ENCODE measurements at places on chromosomes 16 and 17. TPM values are rescaled to one million over a fixed set of nuclear protein-coding genes. Genes with fewer than 3 reads are reported as not detected.

DNA sequence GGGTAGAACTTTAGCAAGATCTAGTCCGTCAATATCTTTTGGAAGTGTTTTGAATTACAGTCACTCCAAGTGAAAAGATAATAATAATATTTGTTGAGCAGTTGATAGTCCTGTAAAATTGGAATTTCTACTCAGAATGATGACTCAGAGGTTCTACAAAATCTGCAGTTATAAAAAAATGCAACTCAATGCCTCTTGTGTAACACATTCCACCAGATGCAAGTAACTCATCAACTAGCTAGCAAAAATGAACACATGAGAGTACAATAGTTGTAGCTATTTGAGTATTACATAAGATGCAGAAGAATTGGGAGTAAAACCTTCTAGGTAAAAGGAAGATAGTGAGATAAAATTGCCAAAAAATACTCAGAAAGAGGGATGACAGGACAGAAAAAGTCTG lies 177.2 kb downstream of the CDH8 start:
- no peaks in the 10 kb centered on the region for H3K4me1 ChIP-seq
- no peak overlapping the region for H3K27ac ChIP-seq
- H3K27me3 ChIP-seq, result no peaks in the 10 kb centered on the region
- no peak overlapping the region for H3K4me3 ChIP-seq

GRCh38 chr17:72199256-72199655 lies 78.4 kb downstream of the SOX9 start:
- no peaks in the 10 kb centered on the region for H3K36me3 ChIP-seq
- H3K4me1 ChIP-seq, result no peaks in the 10 kb centered on the region
- no peak for DNase-seq
- H3K27me3 ChIP-seq, result no peaks in the 10 kb centered on the region

DNA sequence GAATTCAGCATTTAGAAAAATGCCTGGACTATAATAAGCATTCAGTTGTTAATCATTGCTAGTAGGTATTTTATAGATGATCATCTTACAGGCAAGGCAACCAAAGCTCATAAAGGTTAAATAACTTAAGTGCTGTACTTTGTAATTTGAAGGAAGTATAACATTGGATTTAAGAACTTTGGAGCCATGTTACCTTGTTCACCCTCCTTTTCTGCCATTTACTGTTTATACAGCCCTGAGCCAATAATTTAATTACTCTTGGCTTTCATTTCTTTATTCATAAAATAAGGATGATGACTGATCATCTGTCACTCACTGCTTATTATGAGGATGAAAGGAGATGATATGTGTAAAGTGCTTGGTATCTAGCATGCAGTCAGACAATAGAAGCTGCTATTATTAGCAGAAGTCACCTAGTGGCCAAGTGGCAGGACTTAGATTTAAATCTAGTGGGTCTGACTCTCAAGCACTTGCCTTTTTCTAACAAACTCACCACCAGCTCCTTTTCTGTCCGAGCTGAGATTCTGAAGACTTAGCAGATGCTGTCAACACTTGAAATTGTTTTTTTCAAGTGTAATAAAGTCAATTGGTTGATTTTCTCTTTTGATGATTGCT lies 18.3 kb upstream of the DDX52 start:
- no peak overlapping the region for H3K4me3 ChIP-seq
- H3K27ac ChIP-seq, result no peak overlapping the region
- H3K36me3 ChIP-seq, result no peaks in the 10 kb centered on the region
- no peaks in the 10 kb centered on the region for H3K27me3 ChIP-seq
- H3K4me1 ChIP-seq, result no peaks in the 10 kb centered on the region
- DNase-seq, result no peak

- no peaks in the 10 kb centered on the region for H3K27me3 ChIP-seq
- no peak overlapping the region for H3K27ac ChIP-seq
- no peak for DNase-seq
These were observed 2.9 kb upstream of the KIFC3 start for GRCh38 chr16:57805176-57805575.

DNA sequence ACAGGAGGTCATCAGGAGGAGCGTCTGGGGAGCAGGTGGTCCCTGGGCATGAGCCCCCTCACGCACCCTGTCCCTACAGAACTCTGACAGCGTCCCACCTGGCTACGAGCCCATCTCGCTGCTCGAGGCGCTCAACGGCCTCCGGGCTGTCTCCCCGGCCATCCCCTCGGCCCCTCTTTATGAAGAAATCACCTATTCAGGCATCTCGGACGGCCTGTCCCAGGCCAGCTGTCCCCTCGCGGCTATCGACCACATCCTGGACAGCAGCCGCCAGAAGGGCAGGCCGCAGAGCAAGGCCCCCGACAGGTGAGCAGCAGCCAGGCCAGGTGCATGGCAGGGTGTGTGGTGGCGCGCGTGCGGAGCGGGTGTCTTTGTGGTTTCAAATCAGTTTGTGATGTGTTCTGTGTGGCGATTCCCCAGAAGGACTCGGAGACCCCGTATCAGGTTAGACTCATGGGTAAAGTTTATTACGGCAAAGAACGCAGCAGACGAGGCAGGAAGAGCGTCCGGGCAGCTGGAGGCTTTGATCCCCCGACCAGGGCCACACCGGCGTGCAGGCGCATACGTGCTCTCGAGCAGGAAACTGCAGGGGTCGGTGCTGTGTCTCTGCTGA lies 11.8 kb upstream of the NUDT16L1 start:
- no peaks in the 10 kb centered on the region for H3K27me3 ChIP-seq
- H3K36me3 ChIP-seq, result peaks cover 14% of the 10 kb centered on the region
- no peak overlapping the region for H3K4me3 ChIP-seq
- no peaks in the 10 kb centered on the region for H3K4me1 ChIP-seq

GRCh38 chr17:17062356-17062755 lies 20.1 kb downstream of the MPRIP start:
- H3K27me3 ChIP-seq, result no peaks in the 10 kb centered on the region
- no peaks in the 10 kb centered on the region for H3K36me3 ChIP-seq
- no peak for DNase-seq

GRCh38 chr17:46984341-46984740 lies 5.3 kb upstream of the RPRML start:
- no peaks in the 10 kb centered on the region for H3K27me3 ChIP-seq
- H3K27ac ChIP-seq, result no peak overlapping the region
- H3K4me1 ChIP-seq, result peaks cover 20% of the 10 kb centered on the region
- no peaks in the 10 kb centered on the region for H3K36me3 ChIP-seq

- H3K4me3 ChIP-seq, result no peak overlapping the region
- H3K4me1 ChIP-seq, result peaks cover 14% of the 10 kb centered on the region
- H3K27ac ChIP-seq, result no peak overlapping the region
- H3K27me3 ChIP-seq, result no peaks in the 10 kb centered on the region
- no peak for DNase-seq
These were observed 7.1 kb downstream of the ASPA start for GRCh38 chr17:3482852-3483251.

- H3K4me1 ChIP-seq, result peaks cover 47% of the 10 kb centered on the region
- H3K36me3 ChIP-seq, result no peaks in the 10 kb centered on the region
- H3K27ac ChIP-seq, result peak overlapping the region; percentile 97
- peak; percentile 98 for DNase-seq
- H3K27me3 ChIP-seq, result no peaks in the 10 kb centered on the region
These were observed 2.8 kb downstream of the KDM6B start for GRCh38 chr17:7836596-7837407.

- no peak overlapping the region for H3K27ac ChIP-seq
- no peak for DNase-seq
- H3K36me3 ChIP-seq, result no peaks in the 10 kb centered on the region
These were observed 7.7 kb downstream of the AKAP1 start for GRCh38 chr17:57092779-57093178.

DNA sequence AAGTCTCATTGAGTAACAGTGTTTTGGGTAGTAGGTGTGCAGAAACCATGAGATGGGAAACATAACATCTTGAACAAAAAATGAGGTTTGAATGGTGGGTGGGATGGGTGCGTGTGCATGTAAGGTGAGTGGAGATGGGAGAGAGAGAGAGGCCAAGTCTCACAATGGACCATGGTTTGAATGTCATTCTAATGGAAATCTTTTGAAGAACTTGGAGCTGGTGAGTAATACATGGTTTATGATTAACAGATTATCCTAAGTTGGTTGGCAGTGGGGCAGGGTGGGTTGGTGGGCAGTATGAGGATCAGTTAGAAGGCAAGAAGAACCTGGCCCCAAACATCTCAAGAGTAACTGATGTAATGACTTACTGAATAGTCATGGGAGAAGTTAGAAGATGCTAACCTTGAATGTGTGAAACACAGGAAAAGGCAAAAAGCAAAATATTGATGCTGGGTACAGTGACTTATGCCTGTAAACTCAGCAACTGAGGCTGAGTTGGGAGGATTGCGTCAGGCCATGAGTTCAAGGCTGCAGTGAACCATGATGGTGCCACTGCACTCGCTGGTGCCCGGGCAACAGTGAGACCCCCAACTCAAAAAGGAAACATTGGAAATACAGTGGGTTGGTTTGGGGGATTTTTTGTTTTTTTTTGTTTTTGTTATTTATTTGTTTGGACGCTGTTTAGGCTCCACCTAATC lies 32.7 kb downstream of the ZNF207 start:
- peaks cover 6% of the 10 kb centered on the region for H3K36me3 ChIP-seq
- peaks cover 8% of the 10 kb centered on the region for H3K4me1 ChIP-seq
- H3K27me3 ChIP-seq, result no peaks in the 10 kb centered on the region
- H3K27ac ChIP-seq, result no peak overlapping the region
- no peak for DNase-seq

GRCh38 chr16:74249254-74249653 lies 47.4 kb upstream of the PSMD7 start:
- H3K4me3 ChIP-seq, result no peak overlapping the region
- no peak overlapping the region for H3K27ac ChIP-seq
- no peaks in the 10 kb centered on the region for H3K27me3 ChIP-seq

MRTFB gene
- 39.2 TPM for total RNA-seq

NPIPA3 gene
- not detected for total RNA-seq

CACNG5 gene
- not detected for total RNA-seq

LLGL2 gene
- 113 TPM for total RNA-seq
